Right cardiac atrium (tissue), 5 donors: ENCODE measurements at places on chromosomes 2 and 18. TPM values are rescaled to one million over a fixed set of nuclear protein-coding genes. Genes with fewer than 3 reads are reported as not detected.
A peak's percentile ranks its signal among the peaks of the same experiment; 100 is the strongest.

- peak; percentile 72 for DNase-seq
These were observed 28.2 kb downstream of the KCNG2 start for GRCh38 chr18:79825913-79826312.

- no peak for DNase-seq
These were observed 55.7 kb downstream of the DNMT3A start for GRCh38 chr2:25286025-25286400.

GRCh38 chr2:168216351-168217005, 30.9 kb downstream of the STK39 start:
- DNase-seq: no peak

DNA sequence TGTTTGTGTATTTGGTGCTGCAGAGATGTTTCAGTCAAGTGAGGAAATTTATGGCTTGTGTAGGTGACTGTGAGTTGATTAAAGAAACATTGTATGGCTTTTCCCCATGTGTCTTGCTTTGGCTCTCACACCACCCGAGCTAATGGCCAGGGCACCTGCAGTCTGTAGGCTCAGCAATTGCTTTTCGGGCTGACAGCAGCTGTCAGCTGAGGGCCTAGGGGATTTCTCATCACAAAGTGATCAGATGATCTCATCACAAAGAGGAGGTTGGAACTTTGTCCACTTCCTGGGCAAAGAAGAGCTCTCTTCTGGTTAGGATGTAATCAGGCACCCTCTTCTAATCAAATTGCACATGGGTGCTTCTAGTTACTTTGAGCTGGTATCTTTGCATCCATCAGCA, 632.2 kb downstream of the SLC4A3 start:
- DNase-seq: no peak

DNA sequence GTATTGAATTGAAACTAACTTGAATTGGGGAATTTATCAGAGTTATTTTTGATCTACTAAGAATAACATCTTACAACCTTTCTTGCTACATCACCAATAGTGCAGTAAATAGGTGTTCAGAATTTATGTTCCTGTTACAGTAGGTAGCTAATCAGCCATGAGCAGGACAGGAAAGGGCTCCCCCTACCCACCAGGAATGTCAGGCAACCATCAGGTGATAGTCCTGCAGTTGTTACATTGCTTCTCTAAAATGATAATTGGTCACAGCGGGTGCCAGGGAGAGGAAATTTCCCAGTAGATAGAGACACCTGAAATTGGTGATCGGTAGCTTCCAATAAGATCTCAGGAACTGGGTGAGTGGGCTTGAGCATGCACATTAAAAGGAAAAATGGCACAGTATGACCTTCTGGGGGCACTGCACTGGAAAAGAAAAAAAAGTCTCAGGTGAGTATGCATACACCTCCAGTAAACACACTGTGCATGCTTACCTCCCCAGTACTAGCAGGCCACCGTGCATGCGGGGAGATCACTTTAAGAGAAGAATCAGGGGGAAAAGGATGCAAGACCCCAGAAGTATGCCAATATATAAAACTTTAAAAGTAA, 1092.0 kb upstream of the LRRTM1 start:
- DNase-seq: no peak

Gene SERPINB10
- polyA plus RNA-seq: not detected

DNA sequence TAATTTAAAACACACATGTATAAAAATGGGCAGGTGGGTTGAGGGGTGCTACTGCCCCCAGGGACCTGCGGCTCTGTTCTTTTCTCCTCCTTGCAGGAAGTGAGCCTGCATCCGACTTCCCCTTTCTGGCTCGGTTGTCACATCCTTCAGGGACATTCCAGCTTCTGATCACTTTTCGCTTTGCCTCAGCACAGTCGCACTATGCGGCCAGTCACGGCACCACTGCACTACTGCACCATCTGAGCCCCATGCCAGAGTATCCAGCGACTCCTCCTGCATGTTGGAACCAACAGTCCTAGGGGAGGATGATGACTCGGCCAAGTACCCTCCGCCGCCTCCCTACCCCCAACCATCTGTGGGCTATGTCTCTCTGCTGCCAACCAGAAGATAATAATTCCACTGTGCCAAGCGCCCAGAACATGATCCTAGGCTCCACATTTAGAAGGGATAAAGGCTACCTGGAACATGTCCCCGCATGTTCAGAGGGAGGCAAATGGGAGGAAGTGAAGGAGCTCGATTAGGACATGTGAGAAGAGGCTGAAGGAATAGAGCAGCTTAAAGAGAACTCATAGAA, 17.6 kb downstream of the CDC42EP3 start:
- peak; percentile 34 for DNase-seq

DNA sequence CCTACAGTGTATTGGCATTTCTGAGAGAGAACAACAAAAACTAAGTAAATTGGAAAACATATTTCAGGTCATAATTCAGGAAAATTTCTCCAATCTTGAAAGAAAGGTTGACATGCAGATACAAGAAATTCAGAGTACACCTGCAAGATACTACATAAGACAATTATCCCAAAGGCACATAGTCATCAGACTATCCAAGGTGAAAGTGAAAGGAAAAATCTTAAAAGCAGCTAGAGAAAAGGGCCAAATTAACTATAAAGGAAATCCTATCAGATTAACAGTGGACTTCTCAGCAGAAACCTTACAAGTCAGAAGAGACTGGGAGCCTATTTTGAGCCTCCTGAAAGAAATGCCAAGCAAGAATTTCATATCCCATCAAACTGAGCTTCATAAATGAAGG, 449.0 kb upstream of the MMADHC start:
- DNase-seq: no peak

Gene IL37
- polyA plus RNA-seq: not detected

Gene LIMS1
- polyA plus RNA-seq: 21.4 TPM

DNA sequence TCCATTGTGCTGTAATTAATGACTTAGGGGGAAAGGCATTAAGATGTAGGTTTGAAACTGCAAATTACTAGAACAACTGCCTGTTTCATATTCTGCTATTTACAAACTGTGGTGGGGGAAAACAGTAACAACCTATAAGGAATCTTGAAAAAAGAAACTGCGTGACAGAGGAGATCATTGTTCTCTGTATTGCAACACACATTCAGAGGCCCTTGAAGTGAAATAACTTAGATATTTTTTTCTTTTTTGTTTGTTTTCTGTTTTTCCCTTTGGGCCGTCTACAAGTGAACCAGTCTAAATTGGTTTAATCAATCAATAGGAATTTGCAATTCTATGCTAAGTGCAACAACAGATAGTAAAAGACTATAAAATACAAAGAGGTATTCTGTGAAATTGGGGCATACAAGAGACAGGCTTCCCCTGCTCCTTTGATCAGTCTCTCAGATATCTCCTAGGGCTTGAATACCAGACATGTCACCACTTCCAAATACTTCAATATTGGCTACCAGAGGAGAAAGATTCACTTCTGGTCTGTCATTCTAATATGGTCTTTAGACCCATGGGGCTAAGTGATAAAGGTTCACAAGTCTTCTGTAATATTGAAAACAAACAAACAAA, 2055.1 kb upstream of the CELF4 start:
- DNase-seq: no peak

DNA sequence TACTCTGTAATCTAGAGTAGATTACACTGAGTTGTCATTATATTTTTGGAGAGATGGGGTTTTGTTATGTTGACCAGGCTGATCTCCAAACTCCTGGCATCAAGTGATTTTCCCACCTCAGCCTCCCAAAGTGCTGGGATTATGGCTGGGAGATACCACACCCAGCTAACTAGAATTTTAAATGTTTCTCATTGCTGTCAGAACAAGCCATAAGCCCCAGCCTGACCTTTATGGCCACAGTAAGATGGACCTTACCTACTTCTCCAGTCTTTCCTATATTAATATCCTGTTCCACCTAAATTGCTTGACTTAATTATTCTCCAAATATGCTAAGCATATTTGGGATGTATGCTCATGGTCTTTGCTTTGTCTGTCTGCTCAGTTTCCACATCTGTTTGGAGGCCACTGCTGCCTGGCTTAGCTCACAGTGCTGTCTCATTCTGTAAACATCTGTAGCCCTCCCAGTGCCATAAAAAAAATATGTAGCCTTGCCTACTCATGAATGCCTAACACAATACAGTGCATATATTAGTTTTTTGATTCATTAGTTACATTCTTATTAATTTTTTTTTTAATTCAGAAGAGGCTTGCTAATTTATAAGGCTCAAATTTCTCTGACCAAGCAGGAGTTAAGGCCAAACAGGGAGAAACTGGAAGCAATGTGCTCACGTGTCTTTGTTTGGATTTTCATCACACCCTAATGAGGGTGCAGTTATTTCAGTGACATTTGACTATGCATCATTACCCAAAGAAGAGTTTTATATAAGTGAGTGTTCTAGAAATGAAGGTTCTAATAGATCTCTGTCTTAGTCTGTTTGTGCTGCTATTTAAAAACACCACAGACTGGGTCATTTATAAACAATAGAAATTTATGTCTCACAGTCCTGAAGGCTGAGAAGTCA, 45.3 kb upstream of the PSME4 start:
- no peak for DNase-seq

Gene FEV
- not detected for polyA plus RNA-seq

Gene ZBTB7C
- 0.88 TPM for polyA plus RNA-seq

- DNase-seq: no peak
These were observed 173.6 kb downstream of the CAMKMT start for GRCh38 chr2:44535376-44535775.

Gene CCBE1
- polyA plus RNA-seq: 0.48 TPM

Gene SCN7A
- polyA plus RNA-seq: 9.4 TPM

DNA sequence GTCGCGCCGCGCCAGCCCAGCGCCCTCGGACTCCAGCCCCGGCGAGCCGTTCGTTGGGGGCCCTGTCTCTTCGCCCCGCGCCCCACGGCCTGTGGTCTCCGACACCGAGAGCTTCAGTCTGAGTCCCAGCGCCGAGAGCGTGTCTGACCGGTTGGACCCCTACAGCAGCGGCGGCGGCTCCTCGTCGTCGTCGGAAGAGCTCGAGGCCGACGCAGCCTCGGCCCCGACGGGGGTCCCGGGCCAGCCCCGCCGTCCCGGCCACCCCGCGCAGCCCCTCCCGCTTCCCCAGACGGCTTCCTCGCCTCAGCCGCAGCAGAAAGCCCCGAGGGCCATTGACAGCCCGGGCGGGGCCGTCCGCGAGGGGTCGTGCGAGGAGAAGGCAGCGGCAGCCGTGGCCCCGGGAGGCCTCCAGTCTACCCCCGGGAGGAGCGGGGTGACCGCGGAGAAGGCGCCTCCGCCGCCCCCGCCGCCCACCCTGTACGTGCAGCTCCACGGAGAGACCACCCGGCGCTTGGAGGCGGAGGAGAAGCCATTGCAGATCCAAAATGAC, 1.4 kb downstream of the PHLPP1 start:
- peak; percentile 83 for DNase-seq

DNA sequence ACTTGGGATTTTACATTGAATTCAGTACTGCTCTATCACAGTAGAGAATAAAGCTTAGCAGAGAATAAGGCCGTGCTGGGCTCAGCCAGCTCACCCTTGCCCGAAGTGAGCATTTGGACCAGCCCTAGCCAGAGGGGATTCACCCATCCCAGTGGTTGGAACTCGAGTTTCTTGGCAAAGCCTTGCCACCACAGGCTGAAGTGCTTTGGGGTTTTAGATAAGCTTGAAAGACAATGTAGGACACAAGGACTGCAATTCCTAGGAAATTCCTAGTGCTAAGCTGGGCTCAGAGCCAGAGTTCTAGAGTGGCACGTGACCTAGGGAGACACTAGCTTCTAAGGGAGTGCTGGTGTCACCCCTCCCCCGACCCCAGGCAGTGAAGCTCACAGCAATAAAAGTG, 28.0 kb downstream of the SERPINB11 start:
- DNase-seq: no peak

DNA sequence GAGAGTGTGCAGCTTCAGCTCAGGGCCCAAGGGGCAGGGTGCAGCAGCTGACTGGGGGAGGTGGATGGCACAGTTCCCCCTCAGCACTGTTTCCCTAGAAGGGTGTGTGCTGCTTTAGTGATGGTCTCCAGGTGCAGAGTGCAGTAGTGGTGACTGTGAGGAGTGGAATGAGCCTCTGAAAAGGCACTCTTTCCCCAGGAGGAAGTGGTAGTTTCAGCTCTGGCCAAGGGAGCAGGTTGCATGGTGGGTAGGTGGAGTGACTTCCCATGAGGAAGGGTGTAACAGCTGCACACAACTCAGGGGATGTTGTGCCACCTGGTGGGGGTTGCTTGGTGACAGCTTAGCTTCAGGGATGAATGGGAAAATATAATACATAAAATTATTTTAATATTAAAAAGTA, 251.5 kb upstream of the NXPH2 start:
- DNase-seq: no peak

DNA sequence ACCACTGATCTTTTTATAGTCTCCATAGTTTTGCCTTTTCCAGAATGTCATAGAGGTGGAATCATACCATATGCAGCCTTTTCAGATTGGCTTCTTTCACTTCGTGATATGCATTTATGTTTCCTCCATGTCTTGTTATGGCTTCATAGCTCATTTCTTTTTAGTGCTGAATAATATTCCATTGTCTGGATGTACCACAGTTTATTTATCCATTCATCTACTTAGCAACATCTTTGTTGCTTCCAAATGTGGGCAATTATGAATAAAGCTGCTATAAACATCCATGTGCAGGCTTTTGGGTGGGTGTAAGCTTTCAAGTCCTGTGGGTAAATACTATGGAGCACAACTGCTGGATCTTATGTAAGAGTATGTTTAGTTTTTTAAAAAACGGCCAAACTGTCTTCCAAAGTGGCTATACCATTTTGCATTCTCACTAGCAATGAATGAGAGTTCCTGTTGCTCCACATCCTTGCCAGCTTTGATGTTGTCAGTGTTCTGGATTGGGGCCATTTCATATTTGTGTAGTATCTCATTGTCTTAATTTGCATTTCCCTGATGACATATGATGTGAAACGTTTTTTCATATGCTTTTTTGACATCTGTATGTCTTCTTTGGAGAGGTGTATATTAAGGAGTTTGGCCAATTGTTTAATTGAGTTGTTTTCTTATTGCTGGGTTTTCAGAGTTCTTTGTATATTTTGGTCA, 20.6 kb downstream of the STPG4 start:
- DNase-seq: no peak

Gene ZNF532
- 21.1 TPM for polyA plus RNA-seq

Gene BMP10
- polyA plus RNA-seq: 153 TPM

GRCh38 chr2:231246171-231246842, 47.9 kb downstream of the ARMC9 start:
- DNase-seq: no peak

- DNase-seq: no peak
These were observed 47.1 kb downstream of the ZNF532 start for GRCh38 chr18:58911766-58912165.

GRCh38 chr2:14616342-14616741, 16.2 kb upstream of the LRATD1 start:
- no peak for DNase-seq

Gene GAREM1
- 2.9 TPM for polyA plus RNA-seq

Gene LRP2
- 0.16 TPM for polyA plus RNA-seq

- DNase-seq: no peak
These were observed 1.6 kb downstream of the COX7A2L start for GRCh38 chr2:42359304-42359964.
